Right kidney (tissue), 9 donors: ENCODE measurements at places on chromosomes 5 and 9.

DNA sequence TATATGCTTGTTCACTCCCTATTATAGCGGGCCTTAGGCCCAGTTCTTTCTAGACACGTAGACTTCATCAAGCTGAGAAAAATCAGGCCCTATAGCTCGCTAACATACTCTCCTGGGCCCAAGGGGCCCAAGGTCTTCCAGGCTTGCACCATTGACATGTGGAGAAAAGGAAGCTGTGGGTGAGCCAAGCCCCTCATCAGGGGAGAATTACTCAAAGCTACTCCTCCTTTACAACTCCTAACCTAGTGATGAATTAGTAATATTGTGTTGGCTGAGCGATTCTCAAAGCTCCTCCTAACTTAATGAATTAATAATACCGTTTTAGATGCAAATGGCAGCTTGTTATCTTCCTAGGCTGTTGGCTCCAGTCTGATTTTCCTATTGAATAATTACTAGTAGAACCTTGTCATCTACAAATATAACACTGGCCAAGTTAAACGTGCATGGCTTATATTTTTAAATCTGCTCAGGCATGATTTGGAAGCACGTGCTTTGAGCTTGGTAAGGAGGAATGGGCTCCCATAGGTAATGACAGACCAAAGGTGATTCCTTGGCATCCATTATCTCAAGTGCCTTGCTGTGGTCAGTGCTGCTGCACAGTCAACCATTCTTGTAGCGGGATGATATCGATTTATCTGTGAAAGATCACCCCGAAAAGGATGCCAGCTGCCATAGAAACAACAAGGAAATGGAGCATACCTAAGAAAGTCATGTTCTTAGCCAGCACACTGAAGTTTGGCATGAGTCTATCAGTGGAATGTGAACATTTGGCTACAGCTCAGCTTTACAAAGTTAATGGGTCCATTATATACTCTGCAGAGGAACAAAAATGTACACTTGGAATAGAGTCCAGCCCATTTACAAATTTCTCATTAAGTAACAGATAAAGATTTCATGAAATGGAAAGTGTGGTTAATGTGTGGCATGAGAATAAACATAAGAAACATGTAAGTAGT, 23.8 kb downstream of the LVRN start:
- DNase-seq = no peak

GRCh38 chr5:71752441-71753190, 33.5 kb downstream of the CARTPT start:
- DNase-seq = no peak

DNA sequence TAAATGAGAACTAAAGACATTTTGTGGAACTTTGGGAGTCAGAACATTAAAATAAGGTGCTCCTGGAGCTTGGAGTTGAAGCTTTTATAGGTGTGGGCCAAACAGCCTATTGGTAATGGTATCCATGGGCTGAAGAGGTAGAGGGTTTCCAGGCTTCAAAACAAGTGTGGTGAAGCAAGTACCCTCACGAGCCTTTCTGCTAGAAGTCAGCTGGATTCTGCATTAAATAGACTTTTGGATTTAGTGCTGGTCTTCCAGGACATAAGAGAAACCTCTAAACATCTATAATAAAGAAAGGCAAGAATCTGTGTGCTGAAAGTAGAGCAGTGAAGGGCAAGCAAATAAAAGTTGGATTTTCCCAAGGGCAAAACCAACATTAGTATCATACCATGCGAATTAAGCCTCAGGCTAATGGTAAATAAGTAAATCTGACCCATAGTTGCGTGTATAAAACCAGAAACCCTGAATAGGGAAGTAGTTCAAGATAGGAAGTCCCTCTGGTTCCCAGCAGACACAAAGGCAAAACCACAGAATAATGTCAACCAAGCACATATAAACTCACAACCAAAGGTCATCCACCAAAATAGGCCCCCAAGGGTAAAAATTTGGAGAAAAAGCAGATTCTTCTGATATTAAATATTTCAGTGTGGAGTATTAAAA, 306.3 kb downstream of the TLE4 start:
- DNase-seq = no peak

DNA sequence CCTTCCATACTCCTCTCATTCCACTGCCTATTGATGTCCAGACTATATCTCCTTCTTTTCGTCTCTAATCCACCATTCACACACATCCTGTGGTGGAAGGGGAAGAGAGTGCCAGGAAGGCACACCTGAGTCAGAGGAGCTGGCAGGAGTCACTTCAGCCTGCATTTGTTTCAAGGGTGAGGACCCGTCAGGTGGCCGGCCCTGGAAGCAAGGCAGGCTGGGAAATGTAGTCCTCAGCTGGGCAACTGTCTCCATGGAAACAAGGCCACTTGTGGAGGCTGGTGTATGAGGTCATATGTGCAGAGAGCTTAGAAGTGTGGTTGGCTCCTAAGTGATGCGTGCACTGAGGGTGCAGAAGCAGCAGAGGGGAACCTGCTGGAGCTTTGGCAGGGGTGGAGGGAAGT, 278.4 kb downstream of the NSG2 start:
- no peak for DNase-seq

DNA sequence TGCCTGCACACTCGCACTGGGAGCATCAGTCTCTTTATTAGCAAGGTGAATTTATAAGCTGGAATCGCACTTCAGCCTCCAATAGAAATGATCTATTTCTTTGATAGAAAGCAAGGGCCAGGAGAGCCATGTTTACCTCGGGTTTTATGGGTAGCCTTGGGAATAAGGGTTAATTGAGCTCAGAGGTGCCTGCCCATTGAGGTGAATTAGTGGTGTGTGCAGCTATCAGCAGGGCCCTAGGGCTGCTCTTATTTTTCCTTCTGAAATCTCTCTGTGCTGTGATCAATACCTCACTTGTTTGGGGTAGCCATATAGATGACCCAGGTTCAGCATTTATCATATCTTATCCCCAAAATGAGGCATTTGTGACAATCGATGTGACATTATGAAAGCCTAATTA, 297.8 kb downstream of the EBF1 start:
- no peak for DNase-seq

DNA sequence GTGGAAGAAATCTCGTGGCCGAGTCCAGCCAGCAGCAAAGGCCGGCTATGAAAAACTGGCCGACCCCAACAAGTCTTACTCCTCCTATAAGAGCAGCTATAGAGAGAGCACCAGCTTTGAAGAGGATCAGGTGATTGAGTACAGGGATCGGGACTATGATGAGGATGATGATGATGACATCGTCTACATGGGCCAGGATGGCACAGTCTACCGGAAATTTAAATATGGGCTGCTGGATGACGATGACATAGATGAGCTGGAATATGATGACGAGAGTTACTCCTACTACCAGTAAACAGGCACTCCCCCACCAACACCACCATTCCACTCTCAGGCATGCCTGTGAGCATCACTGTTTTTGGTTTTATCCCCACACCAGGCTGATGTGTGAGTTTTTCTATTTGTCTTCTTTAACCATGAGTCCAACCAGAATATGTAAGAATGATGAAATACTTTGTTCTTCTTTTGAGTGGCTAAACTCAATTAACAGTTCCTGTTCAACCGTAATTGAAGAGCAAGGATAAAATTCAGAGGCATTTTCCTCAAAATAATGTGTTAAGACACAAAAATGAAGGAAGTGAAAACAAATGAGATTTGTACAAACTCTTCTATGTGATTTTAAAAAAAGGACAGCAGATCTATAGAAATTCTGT, 35.5 kb downstream of the RFK start:
- no peak for DNase-seq

DNA sequence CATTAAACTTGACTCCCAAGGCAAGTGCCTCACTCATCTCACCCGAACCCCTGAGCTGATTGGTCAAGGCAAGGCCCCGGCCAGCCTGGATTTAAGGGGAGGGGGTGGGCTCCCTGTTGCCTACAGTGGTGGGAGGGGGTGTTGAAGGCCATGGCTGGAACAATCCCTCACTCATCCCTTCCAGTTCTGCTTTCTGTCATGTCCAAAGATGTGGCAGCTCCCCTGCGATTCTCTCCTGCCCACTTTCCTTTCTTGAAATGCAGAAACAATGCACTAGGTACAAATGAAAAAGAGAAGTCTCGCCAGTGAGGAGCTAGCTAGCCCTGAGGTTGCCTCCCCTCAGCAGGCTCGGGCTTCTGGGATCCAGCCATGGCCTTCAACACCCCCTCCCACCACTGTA, 240.9 kb downstream of the SYK start:
- no peak for DNase-seq

- no peak for DNase-seq
Measured at GRCh38 chr5:111411301-111411700, 101.0 kb downstream of the STARD4 start.

DNA sequence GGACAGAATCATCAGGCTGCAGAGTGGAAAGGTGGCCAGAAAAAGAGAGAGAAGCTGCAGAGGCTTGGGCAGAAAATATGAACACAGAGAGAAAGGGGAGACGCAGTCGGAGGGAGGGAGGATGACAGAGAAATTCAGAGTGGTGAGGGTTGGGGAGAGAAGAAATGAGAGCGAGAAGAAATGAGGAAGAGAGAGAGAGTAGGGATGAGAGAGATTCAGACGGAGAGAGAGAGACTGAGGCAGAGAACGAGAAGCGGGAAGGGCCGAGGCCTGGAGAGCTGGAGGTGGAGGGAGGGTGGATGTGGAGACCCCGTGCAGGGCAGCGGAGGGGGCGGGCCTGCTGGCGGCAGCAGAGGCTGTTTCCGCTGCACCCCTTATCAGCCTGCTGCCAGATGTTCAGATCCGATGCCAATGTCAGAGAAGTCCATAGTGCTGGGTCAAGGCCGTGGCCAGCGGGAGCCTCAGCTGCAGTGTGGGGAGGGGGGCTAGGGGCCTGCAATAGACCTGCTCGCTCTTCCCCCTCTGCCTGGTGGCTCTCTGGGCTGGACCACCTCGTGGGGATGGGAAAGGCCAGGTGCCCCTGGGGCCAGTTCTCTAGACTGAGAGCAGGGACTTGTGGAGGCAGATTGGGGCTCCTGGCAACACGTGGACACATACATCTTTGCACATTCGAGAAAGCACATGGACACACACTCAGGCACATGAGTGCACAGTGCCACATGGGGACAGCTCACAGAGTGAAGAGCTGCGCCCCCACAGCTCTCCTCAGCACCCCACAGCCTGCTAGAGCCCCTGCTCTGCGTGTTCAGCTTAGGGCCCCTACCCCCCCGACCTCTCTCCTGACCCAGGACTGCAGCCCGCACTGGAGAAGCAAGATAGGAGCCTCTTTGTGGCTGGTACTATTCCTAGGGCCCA, 4.9 kb upstream of the NR5A1 start:
- DNase-seq = no peak

- no peak for DNase-seq
Measured at GRCh38 chr5:2134543-2135292, 252.0 kb upstream of the IRX4 start.

DNA sequence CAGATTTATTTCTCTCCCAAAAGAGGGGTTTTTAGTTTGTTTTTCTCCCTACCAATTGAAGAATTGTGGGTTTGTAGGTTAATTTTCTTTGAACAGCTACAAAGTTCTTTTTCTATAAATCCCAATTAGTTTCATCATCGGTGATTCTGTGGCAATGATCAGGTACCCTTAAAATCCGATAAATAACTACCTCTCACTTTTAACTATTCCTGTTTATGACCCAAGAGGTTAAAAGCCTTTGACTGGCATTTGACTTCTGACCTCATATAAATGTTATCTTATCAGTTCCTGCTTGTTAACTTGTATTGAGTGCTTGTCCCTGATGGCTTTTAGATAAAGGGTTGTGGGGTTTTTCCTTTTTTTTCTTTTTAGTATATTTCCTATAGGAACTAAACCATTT, 124.4 kb upstream of the TMEM161B start:
- no peak for DNase-seq

DNA sequence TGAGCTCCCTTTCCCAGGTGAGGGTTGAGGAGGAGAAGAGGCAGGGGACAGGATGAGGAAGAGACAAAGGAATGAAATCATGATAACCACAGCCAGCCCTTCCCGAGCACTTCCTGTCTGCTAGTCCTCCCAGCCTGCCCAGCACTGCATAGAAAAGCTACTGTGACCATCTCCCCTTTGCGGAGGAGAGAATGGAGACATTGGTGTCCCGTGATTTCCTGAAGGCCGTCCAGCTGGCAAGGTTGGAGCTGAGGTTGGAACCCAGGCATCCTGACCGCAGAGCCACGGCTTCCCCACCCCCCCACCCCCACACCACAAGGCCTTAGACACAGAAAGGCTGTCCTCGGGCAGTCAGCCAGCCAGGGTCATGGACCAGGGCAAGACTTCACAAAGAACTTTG, 131.1 kb upstream of the ICE1 start:
- DNase-seq = no peak

DNA sequence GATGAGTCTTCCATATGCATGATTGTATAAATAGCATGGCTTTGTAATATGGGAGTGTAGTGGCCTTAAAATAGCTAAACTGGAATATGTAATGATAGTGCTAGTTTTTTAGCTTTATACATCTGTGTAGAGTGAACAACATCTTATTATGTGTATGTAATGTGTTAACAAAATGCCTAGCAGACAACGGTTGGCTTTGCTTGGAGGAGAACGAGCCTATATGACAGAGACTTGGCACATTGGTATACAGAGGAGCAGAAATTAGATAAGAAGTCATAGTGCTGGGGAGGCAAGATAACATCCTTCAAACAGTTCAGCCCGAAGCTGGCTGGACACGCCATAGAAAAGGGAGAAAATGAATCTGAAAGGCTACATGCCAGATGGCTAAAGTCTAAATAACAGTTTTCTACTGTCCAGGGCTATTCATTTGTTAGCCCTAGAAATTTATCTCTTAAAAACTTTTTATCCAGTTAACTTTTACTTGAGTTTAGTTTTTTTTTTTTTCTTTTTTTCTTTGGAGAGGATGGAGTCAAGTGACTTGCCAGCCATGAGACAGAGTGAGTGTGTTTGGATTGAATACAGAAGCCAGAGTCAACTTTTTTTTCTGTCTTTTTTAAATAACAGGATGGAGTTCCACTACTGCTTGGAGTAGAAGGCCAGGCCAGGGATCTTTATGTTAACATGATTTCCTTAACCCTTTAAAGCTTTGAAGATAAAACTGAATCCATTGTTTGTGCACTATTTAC, 214.4 kb upstream of the ACTBL2 start:
- no peak for DNase-seq

GRCh38 chr9:122389799-122390481, 19.1 kb downstream of the PTGS1 start:
- DNase-seq = no peak

GRCh38 chr9:113319054-113319453, 15.9 kb upstream of the RNF183 start:
- DNase-seq = no peak

DNA sequence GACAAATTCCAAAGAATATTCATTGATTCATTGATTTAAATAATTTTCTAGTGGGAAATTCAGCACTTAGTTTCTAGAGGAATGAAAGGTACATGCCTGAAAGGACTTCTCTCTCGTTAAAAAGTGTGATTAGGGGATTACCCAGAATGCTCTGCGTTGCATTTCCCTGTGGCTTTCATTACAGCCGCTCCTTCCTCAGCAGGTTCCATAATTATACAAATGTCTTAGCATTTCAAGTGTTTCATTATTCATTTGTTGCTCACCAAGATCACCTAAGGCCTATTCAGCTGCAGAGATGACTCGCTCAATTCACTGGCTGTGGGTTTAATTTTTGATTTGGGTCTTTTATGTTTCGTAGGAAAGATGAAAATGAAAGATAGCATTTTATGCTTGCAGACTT, 52.8 kb downstream of the SPATA31C2 start:
- DNase-seq = no peak

- DNase-seq = no peak
Measured at GRCh38 chr9:71796100-71796767, 27.9 kb upstream of the CEMIP2 start.

- no peak for DNase-seq
Measured at GRCh38 chr5:57434227-57434640, 48.4 kb downstream of the ACTBL2 start.

- DNase-seq = no peak
Measured at GRCh38 chr9:103625161-103625804, 468.8 kb upstream of the SMC2 start.

- no peak for DNase-seq
Measured at GRCh38 chr9:71944754-71945375, 33.4 kb downstream of the C9orf85 start.
